Activated CD8-positive, alpha-beta memory T cell treated with anti-CD3 and anti-CD28 coated beads for 24 hours (primary cell): ENCODE measurements at places on chromosomes 3 and 15.

- peak; percentile 33 for DNase-seq
Observed at GRCh38 chr3:128549283-128550112, 56.5 kb upstream of the GATA2 start.

DNA sequence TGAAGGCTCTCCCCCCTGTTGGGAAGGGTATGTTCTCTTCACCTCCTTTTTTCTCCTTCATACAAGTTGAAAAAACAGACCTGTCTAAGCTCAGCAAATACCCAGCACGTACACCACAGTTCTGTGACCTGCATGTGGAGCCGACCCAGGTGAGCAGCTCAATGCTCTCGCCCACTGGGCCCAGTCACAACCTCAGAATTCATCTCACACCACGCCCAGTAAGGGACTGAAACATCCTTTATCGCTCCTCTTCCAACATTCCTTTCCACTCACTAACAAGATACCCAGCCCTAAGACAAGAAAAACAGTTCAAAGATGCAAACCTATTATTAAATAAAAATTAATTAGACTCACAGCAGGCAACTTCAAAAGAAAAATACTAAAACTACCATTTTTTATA is 68.9 kb downstream of the FOXP1 start:
- no peak for DNase-seq

DNA sequence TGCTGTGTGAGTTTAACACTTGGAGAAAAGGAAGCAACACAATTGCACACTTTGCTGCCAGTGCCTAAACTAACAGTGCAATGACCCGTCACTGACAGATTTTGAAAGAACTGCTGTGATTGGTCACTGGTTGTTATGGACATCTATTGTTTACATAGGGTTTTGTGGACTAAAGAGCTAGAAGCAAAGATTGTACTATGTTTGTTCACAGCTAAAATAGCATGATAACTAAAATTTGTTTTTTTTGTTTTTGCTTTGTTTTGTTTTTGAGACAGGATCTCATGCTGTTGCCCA is 112.4 kb upstream of the GOLGA8J start:
- no peak for DNase-seq

- no peak for DNase-seq
Observed at GRCh38 chr3:137191133-137191923, 233.5 kb downstream of the IL20RB start.

DNA sequence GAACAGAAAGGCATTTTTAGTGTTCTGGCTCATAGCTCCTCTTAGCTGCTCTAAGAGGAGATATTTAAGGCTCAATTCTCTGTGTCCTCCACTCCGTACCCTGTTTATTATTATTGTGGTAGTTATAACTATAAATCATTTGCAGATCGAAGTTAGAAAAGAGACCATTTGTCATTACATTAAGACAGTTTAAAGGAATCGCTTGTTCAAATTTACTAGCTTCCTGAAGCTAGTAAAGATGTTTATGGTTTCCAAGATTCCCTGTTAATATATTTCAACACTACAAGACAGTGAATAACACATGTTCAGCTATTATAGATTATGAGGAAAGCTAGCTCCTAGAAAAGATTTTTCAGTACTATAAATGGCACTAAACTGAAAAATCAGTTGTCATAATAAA is 12.6 kb downstream of the ATXN7 start:
- no peak for DNase-seq

- DNase-seq, result no peak
Observed at GRCh38 chr3:43207628-43208085, 78.7 kb upstream of the SNRK start.

DNA sequence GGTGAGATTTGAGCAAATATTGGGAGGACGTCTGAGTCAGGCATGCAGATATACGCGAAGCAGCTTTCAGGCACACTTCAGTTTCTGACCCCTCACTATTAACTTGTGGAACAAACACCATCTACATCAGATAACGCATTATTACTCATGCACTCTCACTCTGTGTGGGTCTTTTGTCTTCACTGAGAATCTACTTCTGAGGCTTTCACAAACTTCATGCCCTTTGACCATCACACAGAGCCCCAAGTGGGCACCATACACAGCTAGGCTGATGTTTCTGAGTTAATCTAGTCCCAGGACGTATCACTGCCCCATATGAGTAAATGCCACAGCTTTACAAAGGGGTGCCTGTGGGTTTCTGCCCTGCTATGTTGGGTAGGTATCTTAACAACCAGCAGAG is 39.6 kb upstream of the IP6K2 start:
- DNase-seq, result no peak

DNA sequence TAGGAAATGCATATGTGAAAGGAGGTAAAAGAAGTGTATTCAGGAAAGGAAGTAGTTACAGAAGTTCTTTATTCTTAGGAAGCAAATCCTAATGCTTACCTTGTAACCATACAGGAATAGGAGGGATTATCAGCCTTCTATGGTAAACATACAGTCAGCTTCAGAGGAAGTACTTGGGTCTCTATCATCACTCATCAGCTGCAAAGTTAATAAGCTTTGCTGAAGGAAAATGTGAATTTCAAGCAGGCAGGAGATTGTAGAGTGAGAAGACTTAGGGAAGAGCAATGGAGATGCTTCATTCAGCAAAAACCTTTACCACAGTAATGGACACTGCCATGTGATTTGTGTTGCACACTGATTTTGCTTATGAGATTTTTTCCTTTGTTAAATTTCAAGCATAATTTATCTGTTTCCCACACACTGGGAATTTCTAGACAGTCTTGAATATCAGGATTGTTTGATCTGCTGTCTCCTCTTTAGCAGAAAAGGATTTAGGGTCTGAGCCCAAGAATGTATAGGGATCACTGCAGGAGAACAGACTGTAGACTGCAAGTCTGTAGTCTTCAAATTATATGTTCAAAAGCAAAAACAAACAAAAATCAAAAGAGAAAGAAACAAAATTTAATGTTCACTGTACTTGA is 150.8 kb downstream of the ZNF609 start:
- no peak for DNase-seq

- no peak for DNase-seq
Observed at GRCh38 chr15:69034352-69034751, 19.9 kb downstream of the NOX5 start.

DNA sequence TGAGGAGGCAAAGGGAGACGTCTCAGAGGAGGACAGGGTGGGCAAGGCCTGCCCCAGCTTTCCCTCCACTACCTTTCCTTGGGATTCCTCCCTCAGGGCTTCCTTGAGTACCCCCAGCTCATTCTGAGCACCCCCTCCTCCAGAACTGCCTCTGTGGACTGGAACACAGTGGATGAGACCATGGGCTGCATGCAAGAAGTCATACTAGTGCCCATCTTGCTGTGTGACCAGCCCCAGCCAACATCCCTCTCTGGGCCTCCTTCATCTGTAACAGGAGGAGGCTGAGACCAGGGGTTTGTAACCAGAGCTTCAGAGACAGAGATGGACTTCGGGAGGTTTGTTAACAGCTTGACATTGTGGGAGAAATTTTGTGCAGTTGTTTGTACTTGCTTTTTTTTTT is 25.6 kb downstream of the FEM1B start:
- no peak for DNase-seq

DNA sequence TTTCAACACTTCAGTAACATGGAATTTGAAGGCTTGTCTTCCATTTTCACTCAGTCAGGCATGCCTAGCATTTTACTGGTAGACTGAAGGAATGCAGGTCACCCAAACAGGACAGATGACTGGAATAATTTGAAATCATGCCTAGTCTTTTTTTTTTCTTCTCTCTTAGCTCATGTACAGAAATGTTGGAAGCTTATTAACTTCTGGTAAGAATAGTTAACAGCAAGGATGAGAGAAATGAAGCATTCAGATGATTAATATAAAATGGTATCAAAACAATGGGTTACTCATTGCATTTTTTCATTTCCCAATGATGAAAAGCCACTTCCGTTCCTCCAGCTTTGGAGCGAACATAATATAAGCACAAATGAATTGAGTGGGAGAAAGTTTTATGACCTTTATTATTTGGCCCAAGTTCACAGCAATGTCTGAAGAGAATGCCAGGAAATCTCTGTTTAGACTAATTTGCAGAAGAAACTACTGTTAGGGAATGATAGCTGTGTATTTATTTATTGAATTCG is 431.6 kb upstream of the RASGRP1 start:
- no peak for DNase-seq

- no peak for DNase-seq
Observed at GRCh38 chr3:150871192-150871591, 34.0 kb downstream of the MINDY4B start.

DNA sequence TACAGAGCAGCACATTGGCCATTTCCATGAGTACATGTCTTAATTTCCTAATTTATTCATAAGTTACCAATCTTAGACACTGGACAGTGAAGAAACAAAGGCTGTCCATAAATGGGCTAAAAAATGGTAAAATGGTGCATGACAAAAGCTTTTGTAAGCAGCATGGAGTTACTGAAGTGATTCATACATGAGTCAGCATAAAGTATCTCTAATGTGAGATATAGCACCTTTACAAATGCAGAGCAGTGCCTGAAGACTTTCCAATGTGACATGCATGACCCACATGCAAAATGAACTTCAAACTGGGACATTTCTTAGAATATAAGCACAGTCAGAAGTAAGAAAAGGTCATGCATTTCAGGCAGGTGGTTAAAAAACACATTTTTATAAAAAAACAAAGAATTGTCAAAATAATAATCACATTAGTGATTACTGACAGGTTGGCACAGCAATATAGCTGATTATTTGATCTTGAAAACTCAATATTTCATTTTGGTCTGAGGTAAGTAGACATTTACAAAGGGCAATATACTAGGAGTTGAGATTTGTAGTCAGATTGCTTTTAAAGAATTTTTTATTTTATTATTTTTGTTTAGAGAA is 299.3 kb downstream of the PLCL2 start:
- no peak for DNase-seq

DNA sequence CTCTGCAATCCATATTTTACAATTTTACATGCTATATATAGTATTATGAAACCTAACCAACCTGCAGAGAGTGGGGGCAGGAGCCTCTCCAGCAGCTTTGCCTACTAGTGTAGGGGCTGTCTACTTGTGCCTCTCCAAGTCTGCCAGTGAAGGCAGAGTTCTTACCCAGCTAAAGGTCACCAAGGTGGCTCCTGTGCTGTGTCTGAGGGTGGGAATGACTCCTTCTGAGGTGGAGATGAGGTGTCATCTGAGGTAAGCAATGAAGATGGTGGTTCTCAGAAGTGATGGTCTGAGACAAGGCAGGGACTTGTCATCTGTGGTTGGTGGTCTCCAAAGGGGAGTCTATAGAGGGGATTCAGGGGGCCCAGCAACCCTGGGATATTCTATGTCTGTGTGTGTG is 47.5 kb downstream of the SACM1L start:
- no peak for DNase-seq

GRCh38 chr3:197068077-197068476 is 38.5 kb upstream of the MELTF start:
- DNase-seq, result no peak

- DNase-seq, result no peak
Observed at GRCh38 chr3:61853912-61854311, 292.5 kb downstream of the PTPRG start.

DNA sequence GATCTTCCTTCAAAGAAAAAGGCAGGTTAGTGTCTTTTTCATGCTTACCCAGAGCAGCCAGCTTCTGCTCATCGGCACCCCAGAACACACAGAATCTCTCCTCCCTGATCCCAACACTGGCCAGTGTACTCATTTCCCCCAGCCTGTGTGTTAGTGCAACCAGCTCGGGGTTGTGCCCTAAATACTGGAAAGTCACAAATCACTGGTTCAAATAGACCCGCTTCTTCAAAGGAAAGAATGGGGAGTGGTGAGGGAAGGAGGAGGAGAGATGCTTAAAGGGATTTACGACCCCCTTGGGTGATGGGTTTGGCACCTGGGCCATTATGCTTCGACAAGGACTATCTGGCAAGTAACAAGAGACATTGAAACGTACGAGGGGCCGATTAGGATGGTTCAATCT is 114.0 kb downstream of the FOXB1 start:
- DNase-seq, result no peak

GRCh38 chr3:21694506-21694905 is 56.5 kb downstream of the ZNF385D start:
- DNase-seq, result no peak

GRCh38 chr15:37088436-37088835 is 11.9 kb downstream of the MEIS2 start:
- no peak for DNase-seq

- no peak for DNase-seq
Observed at GRCh38 chr15:84788500-84788899, 28.7 kb upstream of the ALPK3 start.

DNA sequence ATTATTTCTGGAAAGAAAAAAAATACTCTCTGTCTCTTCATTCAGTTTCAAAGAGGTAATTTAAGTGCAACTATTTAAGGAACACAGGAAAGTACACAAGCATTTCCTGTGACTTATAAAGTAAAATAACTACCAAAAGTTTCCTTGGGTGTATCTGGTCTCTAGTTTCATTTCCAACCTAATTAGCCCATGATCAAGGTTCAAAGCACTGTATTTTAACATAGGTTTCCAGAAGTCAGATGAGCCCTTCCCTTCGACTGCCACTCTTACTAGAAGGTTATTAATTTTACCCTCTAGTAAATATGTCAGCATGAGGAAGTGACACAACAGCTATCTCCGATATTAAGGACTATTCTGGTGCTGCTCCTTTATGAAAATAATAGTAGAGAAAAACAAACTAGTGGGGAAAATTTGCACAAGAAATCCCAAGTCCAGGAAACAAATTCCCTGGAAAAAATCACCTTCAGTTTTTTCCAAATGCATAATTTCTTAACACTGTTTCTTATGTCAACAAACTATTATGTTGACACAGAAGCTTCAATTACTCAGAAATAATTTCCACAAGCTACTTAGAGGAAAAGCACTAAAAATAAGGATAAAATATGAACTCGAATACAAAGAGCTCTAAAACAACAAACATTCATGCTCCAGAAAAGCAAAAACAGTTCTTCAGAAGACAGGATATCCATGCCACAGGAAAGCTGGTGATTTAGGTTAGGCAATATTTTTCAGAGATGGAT is 35.3 kb downstream of the CCPG1 start:
- DNase-seq, result no peak

GRCh38 chr3:124815781-124816180 is 71.4 kb downstream of the ITGB5 start:
- no peak for DNase-seq

DNA sequence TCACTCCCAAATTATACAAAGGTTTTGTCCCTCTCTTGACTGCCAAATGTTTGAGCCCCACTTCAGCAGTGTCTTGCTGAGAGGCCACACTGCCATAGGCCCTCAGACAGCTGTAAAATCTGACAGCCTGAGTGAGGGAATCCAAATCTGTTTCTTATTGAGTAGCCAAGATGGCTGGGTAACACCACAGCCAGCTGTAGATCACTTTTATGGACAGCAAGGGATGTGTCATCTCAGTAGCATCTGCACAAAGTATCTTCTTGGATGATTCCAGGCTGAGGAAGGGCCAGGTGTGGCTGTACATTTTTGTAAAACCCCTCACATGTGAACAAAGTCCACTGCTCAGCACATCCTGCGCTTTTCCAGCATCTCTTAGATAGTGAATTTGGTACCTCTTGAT is 237.0 kb upstream of the LRTM1 start:
- DNase-seq, result no peak

GRCh38 chr15:82810890-82811426 is 1.5 kb downstream of the WHAMM start:
- DNase-seq, result no peak
